Stimulated activated CD4-positive, alpha-beta T cell treated with anti-CD3 and anti-CD28 coated beads, Interleukin-12 subunit alpha, Interleukin-12 subunit beta, amount 100 ng/mL, for 4 hours (primary cell): ENCODE measurements at places on chromosomes 1 and 21.

GRCh38 chr21:24205319-24205718 is 1402.0 kb downstream of the MRPL39 start:
- no peak for DNase-seq

GRCh38 chr21:33860332-33860879 is 55.2 kb downstream of the ATP5PO start:
- no peak for DNase-seq

- DNase-seq, result no peak
Observed at GRCh38 chr1:70169018-70169839, 36.1 kb downstream of the LRRC40 start.

DNA sequence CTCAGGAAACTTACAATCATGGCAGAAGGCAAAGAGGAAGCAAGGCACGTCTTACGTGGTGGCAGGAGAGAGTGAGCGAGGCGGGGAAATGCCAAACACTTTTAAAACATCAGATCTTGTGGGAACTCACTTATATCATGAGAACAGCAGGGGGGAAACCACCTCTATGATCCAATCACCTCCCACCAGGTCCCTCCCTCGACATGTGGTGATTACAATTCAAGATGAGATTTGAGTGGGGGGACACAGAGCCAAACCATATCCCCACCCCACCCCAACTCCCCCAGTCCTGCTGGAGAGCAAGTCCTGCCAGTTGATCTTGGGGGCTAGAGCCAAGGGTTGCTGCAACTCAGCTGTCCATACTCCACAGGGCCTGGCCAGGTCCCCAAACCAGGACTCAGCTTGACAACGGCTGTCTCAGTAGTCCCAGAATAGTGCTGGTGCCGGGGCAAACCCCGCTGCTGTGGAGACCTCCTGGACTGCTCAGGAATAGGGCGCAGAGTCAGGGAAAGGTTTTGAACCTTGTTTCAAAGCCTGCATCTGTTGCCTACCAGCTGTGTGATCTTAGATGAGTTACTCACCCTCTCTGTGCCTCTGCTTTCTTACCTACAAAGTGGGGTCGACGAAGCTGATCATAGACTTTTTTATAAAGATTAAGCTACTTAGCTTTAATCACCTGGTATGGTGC is 79.5 kb downstream of the STUM start:
- no peak for DNase-seq

DNA sequence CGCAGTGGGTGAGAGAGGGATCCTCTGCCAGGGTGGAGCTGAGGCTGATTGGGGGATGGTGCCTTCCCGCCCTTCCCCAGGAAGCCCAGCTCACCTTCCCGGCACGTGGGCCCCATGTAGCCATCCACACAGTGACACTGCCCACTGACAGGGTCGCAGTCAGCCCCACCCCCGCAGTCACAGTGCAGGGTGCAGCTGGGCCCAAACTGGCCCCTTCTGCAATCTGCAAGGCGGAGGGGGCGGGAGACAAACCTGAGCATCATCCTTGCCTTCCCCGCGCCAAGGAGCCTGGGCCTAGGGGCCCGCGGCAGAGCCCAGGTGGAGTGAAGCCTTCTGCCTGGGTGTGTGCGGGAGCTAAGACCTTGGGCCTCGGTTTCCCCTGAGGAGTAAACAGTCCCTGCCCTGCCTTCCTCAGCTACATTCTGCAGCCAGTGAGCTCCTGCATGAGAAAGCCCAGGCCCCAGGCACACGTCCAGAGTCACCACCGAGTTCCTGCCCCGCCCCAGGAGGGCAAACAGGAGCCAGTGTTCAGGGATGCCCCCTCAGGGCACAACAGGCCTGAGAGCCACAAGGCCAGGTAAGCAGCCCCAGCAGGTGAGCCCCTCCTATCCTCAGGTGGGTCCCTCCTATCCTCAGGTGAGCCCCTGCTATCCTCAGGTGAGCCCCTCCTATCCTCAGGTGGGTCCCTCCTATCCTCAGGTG is 38.2 kb downstream of the ARHGEF16 start:
- DNase-seq, result no peak

DNA sequence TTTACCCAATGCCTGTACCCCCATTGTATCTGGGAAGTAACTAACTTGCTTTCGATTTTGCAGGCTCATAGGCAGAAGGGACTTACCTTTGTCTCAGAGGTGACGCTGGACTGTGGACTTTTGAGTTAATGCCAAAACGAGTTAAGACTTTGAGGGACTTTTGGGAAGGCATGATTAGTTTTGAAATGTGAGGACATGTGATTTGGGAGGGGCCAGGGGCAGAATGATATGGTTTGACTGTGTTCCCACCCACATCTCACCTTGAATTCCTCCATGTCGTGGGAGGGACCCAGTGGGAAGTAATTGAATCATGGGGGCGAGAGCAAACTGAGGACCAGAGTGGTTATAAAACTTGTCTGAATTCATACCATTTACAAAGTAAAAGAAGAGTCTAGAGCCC is 77.1 kb upstream of the HOOK1 start:
- no peak for DNase-seq

GRCh38 chr1:54888080-54888733 is 1.2 kb upstream of the DHCR24 start:
- no peak for DNase-seq

DNA sequence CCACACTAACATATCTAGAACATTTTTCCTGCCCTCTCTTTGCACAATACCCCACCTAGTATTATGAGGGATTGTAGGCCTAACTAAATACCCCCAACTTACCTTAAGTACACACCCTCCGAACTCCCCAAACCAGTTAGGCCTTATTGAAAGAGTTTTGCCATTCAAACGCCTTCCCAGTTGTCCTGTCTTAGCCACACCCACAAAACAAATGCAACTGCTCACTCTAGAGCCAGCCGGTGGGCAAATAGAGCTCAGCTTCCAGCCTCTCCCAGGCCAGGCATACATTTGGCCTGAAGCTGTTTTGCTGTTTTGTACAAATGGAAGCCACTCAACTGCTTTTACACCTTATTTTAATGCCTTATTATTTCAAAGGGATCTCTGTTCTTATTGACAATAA is 224.2 kb upstream of the RUNX1 start:
- DNase-seq, result no peak

DNA sequence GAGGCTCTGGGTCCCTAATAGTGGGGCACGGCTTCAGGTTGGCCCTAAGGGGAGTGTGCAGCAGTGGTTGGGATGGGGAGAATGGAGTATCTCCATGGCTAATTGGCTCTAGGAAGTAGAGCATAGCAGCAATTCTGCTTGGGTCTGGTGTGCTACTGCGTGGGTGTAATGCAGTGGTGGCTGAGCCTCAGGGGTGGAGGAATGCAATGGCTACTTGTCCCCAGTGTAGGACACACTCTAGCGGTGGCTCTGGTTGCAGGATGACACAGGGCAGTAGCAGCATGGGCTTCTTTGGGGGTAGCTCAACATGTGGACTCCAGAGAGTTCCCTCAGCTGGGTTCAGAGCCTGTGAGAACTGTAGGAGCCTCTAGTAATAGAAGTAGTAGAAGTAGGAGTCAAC is 91.2 kb upstream of the FAM78B start:
- no peak for DNase-seq

DNA sequence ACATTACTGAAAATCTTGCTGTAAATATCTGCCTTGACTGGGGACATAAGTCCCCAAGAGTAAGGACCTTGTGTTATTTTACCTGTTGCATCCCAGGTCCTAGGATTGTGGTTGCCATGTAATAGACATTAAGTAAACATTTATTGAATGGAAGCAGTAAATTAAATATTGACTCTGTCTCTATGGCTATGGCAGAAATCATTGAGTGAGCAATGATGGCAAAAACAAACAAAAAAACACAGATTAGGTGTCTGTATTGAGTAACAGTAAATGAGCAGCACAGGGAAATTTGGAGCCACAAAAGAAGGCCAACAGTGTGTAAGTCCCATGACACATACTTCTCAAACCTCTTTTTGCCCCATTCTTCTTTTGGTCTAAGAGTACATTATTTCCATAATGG is 240.4 kb downstream of the NFIA start:
- DNase-seq, result no peak

GRCh38 chr1:154871374-154871773 is 1.3 kb upstream of the KCNN3 start:
- no peak for DNase-seq

DNA sequence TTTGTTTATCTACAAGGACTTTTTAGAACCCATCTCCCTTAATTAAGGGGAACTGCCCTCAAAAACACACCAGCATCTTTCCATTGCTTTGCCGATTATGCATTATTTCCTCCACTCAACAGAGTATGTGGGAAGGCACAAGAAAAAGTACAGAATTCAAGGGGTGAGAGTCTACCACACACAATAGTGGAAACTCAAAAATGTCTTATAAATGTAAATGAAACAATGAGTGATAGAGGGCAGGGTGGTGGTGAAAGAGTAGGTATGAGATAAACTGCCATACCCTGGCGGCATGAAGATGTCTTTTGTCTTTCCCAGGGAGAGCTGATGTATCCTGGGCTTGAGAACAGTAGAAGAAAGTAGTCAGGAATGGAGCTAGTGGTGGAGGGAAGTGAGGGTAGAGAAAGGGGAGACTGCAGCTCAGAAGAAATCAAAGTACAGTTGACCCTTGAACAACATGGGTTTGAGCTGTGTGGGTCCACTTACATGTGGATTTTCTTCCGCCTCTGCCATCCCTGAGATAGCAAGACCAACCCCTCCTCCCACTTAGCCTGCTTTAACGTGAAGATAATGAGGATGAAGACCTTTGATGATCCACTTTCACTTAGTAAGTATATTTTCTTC is 24.4 kb downstream of the CD58 start:
- DNase-seq, result no peak

- no peak for DNase-seq
Observed at GRCh38 chr1:69172003-69173000, 395.4 kb upstream of the LRRC7 start.

DNA sequence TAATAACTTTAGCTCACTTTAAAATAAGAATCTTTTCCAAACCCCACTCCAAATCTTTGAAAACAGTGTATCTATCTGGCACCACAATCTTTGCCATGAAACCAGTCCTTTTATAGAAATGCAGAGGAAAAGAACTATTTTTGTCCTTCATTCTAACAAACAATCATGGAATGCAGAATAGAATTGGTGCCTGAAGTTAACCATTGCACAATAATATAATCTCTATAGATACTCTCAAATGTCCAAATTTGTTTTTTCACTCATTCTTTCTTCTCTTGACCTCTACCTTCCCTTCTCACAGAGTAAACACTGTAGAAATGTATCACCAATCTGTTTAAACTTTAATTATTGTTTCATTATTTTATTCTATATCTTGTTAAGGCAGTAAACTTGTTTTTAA is 34.8 kb downstream of the TTLL7 start:
- no peak for DNase-seq

DNA sequence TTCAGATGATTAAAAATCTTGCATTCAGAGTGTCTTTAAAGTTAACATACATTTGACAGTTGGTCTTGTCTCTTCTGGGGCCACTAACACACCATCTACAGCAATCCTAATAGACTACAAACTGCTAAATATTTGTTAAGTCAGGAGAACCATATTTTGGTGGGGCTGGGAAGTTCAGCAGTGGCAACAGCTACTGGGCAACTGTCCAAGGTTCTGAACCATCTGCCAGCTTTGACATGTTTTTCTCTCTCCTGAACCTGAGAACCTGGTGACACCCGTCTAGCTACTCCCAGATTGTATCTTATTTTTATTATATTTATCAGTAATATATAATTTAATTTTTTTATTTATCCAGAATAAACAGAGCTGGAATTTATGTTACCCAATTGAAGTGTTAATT is 199.0 kb upstream of the DPYD start:
- DNase-seq, result no peak

GRCh38 chr1:208135354-208135753 is 108.8 kb downstream of the PLXNA2 start:
- no peak for DNase-seq

DNA sequence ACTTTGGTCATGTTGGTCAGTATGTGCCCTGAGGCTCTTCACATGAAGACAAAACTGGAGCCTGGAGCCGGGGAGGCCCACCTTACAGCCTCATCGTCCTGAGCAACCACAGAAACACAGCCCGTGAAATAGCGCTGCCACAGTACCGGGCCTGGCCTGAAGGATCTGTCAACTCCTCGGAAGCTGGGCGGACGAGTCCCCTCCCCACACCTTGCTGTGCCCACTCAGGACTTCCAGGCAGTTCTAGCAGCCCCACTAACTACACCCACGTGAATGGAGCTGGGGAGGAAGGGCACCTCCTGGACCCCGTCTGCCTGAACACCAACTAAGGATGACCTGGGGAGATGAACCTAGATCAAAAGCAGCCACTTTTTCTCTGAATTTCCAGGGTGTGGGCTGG is 24.7 kb downstream of the SDE2 start:
- no peak for DNase-seq

DNA sequence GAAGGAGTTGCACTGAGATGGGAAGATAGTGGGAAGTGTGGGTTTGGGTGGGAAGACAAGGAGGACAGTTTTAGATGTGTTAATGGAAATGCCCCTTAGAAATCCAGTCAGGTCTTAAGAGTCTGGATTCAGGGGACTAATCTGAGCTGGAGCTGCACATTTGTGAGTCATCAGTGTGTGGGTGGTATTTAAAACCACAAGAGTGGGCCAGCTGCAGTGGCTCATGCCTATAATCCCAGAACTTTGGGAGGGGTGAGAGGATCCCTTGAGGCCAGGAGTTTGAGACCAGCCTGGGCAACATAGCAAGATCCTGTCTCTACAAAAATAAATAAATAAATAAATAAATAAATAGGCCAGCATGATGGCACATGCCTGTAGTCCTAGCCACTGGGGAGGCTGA is 40.9 kb upstream of the SLC6A9 start:
- DNase-seq, result no peak

DNA sequence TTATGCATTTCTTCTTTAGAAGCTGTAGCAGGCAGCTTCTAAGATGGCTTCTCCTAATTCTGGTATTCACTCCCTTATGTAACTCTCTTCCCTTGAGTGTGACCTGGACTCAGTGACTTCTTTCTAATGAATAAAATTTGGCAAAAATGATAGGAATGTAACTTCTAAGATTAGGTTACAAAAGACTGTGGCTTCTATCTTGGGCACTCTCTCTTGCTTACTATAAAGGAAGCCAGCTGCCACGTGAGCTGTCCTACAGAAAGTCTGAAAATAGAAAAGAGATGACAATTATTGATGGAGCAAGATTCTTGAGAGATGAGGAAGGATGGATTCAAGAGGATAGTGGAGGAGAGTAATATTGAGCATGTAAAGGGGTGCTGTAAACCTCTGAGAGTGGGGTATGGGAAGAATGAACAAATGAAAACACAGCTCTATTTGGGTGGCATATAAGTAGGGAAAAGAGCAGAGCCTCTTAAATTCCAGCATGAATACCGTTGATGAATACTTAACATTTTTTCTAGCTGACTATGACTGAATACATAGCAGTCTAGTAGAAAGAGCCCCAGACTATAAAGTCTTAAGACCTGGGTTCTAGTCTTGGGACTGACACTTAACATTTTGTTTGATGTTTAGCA is 5.5 kb downstream of the TSEN15 start:
- no peak for DNase-seq
